Muscle of back (tissue), 13 donors: ENCODE measurements at places on chromosomes 4 and X.

GRCh38 chr4:68476191-68476590 lies 28.9 kb downstream of the TMPRSS11E start:
- no peak for DNase-seq

- peak; percentile 37 for DNase-seq
Measured at GRCh38 chrX:153411255-153411987, at the start of gene ZFP92. TSS of gene ZFP92 (plus strand) at chrX:153411472. CDS start at chrX:153418323, 6,851 bp downstream.

DNA sequence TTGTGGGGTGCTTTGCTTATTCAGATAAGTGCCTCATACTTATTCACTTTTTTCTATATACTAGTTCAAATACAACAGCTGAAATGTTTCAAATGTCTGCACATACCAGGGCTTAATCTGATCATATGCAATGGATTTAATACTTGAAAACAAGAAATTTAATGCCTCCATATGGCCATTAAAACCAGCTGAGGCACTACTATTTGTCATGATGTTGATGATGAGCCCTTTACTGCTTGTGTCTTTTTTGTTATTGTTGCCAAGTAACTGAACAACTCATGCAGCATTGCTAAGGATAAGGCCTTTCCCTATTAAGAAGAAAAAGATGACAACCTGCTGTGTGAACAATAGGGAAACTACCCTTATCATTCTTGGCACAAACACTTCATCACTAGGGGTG lies 52.5 kb downstream of the MAGEB10 start:
- no peak for DNase-seq

GRCh38 chr4:3124070-3124767 lies 49.7 kb downstream of the HTT start:
- DNase-seq, result no peak

- no peak for DNase-seq
Measured at GRCh38 chr4:34723605-34724004, 1520.7 kb downstream of the ARAP2 start.

DNA sequence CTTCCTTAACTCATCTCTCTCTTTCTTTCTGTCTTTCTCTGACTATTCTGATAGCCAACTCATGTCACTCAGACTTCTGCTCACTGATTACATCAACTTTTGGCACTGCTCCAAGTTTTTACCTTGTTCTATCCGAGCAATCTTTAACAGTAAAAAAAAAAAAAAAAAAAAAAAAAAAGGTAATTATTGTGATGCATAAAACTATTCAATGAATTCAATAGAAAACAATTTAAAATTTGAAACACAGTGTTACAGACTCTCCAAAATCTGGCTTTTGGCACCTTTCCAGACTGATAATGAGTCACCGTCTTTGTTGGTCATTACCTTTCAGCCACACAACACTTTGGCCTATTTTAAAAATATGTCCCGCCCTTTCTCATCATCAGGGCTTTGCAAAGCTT lies 229.5 kb downstream of the GALNTL6 start:
- no peak for DNase-seq

GRCh38 chr4:1512051-1512737 lies 106.0 kb upstream of the NKX1-1 start:
- no peak for DNase-seq

GRCh38 chr4:82630079-82630478 lies 68.3 kb upstream of the TMEM150C start:
- no peak for DNase-seq

GRCh38 chr4:146333187-146333894 lies 119.0 kb downstream of the REELD1 start:
- no peak for DNase-seq

GRCh38 chr4:76504613-76505465 lies 69.8 kb downstream of the SHROOM3 start:
- DNase-seq, result peak; percentile 55
